Activated CD4-positive, alpha-beta T cell treated with anti-CD3 and anti-CD28 coated beads, Interleukin-10, Interleukin-2, amounts not matched to agents 100 ng/mL and 50 ng/mL, durations not matched to agents 16 hours and 8 hours (primary cell): ENCODE measurements at places on chromosomes 5 and 9.

- no peak for DNase-seq
Observed at GRCh38 chr9:27179245-27179865, 70.3 kb downstream of the TEK start.

DNA sequence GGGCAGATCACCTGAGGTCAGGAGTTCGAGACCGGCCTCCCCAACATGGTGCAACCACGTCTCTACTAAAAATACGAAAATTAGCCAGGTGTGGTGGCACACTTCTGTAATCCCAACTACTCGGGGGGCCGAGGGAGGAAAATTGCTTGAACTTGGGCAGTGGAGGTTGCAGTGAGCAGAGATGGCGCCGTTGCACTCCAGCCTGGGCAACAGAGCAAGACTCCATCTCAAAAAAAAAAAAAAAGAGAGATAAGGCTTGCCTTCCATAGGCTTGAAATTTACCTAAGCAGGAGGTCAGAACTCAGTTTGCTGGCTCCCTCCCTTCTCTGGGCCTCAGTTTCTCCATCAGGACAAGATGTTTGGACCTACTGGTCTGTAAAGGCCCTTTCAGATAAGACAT is 1.3 kb downstream of the SPOUT1 start:
- no peak for DNase-seq

- DNase-seq = no peak
Observed at GRCh38 chr9:35177520-35177919, 15.7 kb downstream of the UNC13B start.

GRCh38 chr5:58998544-58998943 is 415.7 kb downstream of the RAB3C start:
- DNase-seq = no peak
